ENCODE measurements at places on chromosomes 16 and 17. TPM values are rescaled to one million over a fixed set of nuclear protein-coding genes. Genes with fewer than 3 reads are reported as not detected.

Gene PRCD
- 0.59 TPM for total RNA-seq

Gene MYL11
- total RNA-seq, result not detected

Gene DOC2B
- total RNA-seq, result 11.8 TPM

Gene CFAP97D1
- not detected for total RNA-seq

Gene ABCC11
- 0.20 TPM for total RNA-seq

Gene ZNF200
- 5.8 TPM for total RNA-seq

Gene PSME3
- total RNA-seq, result 119 TPM

Gene MYH8
- total RNA-seq, result not detected

Gene KRT33B
- not detected for total RNA-seq

Gene TEKT5
- total RNA-seq, result not detected

Gene CASKIN1
- total RNA-seq, result not detected
